ENCODE measurements at places on chromosomes 3 and 15.

- no peak for DNase-seq
Measured at GRCh38 chr15:62437753-62438152, 272.7 kb upstream of the C2CD4B start.

GRCh38 chr3:123447749-123448517, 957 bp downstream of the ADCY5 start:
- DNase-seq: no peak

DNA sequence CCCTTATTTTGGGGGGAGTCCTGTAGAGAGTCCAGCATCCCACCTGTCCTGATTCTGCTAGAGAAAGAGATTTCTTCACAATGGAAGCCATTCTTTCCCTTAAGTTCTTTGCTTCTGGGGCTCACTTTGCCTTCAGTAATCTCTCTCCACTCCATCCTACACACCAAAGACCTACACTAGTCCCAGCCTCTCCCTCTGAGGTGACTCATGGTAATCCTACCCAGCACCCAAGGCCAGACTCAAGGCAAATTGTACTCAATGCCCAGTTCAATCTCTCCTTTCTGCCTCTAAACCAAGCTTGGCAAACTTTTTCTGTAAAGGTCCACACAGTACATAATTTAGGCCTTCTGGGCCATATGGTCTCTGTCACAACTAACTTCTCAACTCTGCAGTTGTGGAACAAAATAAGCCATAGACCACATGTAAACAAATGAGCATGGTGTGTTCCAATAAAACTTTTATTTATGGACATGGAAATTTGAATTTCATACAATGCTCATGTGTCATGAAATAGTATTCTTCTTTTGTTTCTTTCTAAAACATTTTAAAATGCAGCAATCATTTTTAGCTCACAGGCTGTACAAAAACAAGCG, 72.5 kb downstream of the MRPL46 start:
- peak; percentile 48 for DNase-seq

GRCh38 chr3:171125010-171125409, 98.5 kb upstream of the SLC2A2 start:
- peak; percentile 81 for DNase-seq

DNA sequence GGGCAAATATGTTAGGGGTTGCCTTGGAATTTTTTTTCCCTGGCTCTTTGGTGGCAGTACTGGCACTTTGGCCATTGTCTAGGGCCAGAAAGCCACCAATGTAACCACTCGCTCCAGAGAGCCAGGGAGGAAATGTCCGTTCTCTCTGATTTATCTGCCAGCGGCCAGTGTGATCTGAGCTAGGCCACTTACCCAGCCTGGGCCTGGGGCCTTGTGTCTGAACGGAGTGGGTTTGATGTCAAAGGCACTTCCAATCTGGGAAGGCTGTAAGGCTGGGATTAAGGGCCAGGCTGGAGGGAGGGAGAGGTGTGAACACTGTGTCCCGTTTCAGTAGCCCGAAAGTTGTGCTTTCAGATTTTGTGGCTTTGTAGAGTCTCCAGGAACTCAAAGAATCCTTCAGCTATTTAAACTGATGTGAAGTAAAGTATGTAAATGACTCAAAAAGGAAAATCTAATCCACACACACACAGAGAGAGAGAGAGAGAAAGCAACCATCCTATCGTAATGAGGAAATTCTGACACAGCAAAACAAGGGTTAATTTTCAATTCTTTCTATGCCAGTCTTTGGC, 271.0 kb downstream of the PDZRN3 start:
- DNase-seq: no peak
